ENCODE measurements at places on chromosomes 13 and 19.

DNA sequence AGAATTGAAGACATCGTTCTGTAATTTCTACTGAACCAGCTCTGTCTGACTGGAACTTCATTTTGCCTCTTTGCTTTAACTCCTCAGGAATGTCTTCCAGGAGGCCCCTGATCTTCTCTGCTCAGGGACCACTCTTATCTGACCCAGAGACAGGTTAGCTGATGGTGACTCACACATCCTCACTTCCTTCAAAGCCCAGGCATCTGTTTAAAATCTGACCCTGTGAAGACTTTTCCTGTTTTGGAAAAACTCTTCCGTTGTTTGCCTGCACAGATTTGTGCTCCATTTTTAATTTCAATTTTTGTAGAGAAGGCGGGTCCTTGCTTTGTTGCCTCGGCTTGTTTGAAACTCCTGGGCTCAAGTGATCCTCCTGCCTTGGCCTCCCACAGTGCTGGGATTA, 1.6 kb downstream of the ARL11 start:
- DNase-seq = no peak

DNA sequence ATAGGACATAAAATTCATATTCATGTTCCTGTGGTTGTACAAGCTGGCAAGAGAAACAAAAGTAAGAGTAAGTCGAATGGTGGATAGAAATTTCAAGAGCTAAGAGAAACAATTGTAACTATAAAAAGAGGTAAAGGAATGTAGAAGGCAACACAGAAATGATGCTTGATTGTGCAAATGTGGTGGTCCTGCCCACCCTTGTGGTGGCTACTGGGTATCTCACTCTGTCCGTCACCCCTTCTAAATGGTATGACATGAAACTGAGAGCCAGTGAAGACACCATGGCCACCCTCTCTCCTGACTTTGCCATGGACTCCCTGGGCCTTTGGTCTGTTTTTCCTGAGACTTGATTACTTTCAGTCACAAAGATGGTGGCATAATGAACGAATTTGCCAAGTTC, 925.9 kb upstream of the SLITRK6 start:
- DNase-seq = no peak

GRCh38 chr19:30362156-30362754, 9.9 kb upstream of the ZNF536 start:
- DNase-seq = no peak

DNA sequence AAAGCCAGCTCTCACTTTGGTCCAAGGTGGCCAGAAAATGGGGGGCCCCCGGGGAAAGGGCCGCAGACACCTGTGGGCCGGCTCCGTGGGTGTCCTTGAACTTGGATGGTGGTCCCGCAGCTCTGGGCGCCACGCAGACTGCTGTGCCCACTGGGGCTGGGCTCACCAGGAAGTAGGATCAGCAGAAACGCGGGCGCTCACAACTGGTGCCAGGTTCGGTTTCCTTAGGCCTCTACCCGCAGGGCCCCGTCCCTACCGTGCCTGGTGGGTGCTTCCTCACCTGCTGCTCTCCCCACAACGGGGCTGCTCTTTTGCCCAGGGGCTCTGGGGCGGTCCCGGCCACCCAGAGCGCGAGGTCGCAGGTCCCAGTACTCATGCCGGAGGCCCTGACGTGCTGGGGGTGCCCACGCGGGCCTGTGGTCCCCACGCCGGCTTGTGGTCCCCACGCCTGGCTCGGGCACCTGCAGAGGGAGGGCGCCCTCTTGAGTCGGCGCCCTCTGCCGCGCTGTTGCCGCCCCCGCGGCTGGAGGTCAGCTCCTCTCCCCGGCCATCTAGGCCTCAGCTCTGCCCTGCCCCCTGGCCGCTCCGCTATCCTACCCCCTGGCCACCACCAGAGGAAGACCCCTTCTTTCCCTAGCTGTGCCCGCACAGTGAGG, 1303.6 kb downstream of the UQCRFS1 start:
- no peak for DNase-seq

DNA sequence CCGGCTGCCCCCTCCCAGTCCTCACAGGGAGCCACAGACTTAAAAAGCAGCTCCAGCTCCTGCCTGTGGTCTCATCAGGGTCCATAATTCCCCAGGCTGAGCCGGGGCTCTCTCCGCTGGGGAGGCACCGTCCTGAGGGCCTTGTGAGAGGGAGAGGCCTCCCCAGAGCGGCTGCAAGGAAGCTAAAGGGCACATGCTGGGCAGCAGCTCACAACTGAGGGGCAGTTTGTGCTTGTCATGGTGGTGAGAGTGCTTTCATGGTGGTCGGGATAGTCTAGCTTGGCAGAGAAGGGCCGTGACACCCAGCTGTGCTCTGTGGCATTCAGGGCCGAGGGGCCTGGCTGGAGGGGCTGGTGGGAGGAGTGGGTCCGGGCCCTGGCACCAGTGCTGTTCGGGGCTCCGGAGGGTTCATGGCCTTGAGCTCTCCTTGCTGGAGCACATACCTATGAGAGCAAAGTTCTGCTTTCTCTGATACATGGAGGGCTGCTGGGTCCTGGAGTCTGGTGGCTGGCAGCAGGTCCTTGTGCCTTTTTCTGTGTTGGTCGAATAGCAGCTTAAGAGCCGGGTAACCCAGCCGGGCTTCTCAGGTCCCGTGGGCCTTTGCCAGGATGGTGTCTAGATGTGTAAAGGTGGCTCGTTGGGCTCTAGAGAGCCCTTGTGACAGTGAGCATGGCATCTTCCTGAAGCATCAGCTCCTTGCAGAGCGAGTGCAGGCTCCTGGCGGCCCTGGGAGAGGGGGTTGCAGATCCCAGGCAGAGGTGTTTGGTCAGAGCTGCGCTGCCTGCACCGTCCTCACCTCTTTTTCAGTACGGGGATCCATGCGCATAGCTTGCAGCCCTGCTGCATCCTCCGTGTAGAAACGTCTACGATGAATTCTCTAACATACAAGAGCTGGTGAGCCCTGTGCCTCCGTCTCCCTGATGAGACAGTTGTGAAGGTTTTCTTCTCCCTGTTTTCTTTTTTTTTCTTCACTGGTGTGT, 8.8 kb downstream of the UPF1 start:
- no peak for DNase-seq

DNA sequence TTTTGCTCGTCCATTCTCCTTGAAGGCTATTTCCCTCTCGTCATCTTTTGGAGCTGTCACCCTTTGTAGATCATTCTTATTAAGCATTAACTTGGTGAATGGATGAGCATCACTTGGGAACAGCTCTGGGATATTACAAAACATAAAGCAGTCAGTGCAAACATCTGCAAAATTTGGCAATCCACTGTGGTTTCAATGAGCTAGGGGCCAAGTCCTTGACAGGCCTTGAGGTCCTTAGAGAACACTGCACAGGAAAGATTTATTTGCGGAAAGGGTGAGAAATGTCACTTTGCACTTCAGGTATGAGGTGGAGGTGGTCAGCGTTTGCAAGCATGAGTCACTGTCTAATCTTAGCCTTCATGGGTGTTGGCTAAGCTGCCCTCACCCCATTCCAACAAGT, 239.7 kb upstream of the MAB21L1 start:
- DNase-seq = no peak

All from AG04449 (cell line).